Activated CD8-positive, alpha-beta memory T cell treated with anti-CD3 and anti-CD28 coated beads, Interleukin-2, amount 10 ng/mL, durations not matched to agents 7 days and 5 days (primary cell): ENCODE measurements at places on chromosomes 6 and 20. TPM values are rescaled to one million over a fixed set of nuclear protein-coding genes. Genes with fewer than 3 reads are reported as not detected.

GRCh38 chr6:44268095-44268628 is 2.1 kb upstream of the TMEM151B start:
- H3K27me3 ChIP-seq, result peaks cover 40% of the 10 kb centered on the region
- no peak overlapping the region for H3K27ac ChIP-seq
- DNase-seq, result peak; percentile 74
- H3K4me1 ChIP-seq, result peaks cover 37% of the 10 kb centered on the region
- no peak overlapping the region for H3K4me3 ChIP-seq
- peaks cover 6% of the 10 kb centered on the region for H3K36me3 ChIP-seq

Gene TASP1
- 11.7 TPM for total RNA-seq

Gene SLC44A4
- total RNA-seq, result not detected

DNA sequence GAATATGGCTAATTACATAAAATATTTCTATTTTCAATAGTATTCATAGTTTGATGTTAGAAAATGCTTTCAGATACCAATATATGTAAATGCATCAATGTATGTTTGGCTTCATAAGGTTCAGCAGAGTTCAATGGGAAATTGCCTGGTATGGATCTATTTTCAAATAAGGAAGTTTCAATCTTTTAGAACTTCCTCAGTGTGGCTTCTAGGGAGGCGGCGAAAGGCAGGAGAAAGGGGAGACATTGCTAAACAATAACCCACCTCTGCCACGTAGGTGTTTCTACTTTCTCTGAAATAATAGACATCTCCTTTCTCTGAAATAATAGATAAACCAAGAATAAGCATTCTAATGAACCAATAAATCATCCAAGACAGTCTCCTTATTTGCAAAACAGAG is 237.7 kb upstream of the RAB32 start:
- DNase-seq, result no peak
- no peaks in the 10 kb centered on the region for H3K27me3 ChIP-seq
- H3K27ac ChIP-seq, result no peak overlapping the region
- no peaks in the 10 kb centered on the region for H3K36me3 ChIP-seq
- no peak overlapping the region for H3K4me3 ChIP-seq
- H3K4me1 ChIP-seq, result no peaks in the 10 kb centered on the region
